Activated naive CD4-positive, alpha-beta T cell (primary cell): ENCODE measurements at places on chromosomes 5 and 9.
A peak's percentile ranks its signal among the peaks of the same experiment; 100 is the strongest.

DNA sequence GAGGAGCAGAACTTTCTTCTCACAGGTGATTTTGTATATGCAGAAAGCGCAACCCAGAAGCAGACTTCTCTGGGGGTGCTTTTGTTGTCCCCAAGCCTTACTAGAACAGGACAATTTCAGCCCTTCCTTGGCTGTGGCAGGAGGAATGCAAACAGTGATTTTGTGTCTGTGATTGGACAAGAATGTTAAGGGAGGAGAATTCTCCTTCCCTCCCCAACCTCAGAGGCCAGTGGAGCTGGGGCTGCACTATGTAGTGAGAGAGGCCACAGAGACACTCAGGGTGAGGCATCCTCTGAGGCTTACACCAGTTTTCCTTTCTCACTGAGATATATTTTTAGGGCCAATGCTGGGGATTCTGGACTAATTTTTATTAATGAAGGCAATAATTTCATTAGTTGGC, 58.8 kb downstream of the ZNF366 start:
- no peak for DNase-seq

- no peak for DNase-seq
Measured at GRCh38 chr9:124695280-124695890, 75.7 kb downstream of the NR6A1 start.

DNA sequence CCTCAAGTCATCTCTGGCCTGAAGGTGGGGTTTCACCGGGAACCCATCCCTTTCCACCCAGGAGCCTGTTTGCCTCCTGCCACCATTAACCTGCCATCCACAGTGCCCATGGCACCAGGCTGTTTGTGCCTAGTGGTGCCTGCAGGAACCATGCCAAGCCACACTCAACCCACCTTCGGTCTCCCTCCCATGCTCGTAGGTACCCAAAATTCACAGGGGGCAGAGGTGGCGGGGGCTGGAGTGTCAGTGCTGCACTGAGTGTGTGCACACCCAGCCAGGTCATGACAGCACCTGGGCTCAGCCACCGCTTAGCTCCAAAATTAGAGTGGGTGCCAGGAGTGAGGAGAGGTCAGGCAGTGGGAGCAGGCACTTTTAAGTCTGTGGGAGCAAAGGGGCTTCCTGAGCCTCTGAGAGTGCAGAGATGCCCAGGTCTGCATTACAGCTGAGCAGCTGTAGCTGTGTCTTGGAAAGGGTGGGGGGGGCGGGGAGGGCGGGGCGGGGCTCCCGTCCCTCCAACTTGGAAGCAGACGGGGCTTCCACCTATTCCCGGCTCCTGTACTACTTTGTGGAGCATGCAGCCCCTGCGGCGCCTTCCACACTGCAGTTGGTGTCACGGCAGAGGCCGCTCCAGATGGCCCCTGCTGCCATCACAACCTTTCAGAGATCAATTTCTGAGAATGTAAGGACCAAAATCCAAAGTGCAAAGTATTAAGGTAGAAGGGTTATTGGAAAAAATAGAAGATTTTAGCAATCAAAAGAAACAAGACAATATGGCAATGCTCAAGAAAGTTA, 2396.8 kb upstream of the C9orf72 start:
- no peak for DNase-seq

DNA sequence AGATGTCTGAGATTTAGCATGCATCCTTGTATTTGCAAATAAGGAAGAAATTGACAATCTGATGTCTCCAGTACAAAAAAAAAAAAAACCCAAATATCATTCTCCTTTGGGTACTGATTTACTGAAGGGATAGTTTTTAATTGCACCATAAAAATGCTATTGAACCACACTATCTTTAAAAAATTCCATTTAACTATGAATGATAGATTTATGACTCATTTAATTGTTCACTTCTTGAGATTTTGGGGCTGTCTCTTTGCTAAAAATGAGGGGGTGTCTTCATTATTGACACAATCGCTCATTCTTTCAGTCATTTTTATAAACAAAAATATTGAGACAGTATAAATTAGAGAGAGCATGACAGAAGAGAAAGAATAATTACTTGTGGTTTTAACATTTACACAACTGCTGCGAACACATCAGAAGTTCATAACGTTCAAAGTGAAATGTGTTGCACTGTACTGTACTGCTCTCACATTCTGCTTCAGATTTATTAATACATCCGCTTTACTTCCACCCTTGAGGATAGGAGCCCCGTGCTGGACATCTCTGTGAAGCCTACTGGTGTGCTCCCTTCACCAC, 142.3 kb downstream of the MEF2C start:
- DNase-seq: no peak

GRCh38 chr9:15837079-15837679, 284.3 kb downstream of the CCDC171 start:
- no peak for DNase-seq

DNA sequence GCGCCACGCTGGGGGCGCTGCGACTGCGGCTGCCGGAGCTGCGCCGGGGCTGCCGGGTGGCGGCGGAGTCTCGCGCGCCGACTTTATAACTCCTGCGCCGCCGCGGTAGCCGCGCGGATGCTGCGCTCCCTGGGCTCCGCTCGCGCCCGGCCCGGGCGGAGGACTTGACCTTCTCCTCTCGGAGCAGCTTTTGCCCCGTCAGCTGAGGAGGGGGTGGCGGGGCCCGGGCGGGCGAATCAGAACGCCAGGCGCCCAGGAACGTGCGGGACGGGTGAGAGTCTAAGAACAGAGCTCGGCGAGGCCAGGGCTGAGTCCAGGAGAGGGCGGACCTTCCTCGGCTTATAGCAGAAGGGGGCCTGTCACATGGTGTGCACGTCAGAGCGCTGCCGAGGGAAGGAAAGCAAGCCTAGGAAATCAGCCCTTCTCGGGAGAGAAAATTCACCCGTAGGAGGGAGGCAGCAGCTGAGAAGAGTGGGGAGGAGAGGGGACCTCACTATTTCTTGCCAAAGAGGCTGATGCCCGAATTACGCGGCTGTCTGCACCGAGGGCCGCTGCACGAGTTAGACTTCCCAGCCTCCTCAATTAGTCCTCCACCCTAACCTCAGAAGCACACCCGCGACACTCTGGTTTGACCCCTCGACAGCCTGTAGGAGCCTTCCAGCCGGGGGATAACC, at the start of gene FOXD1:
Gene FOXD1, minus strand, starts transcription at position 315 of the 674 bp plus-strand sequence. CDS start 415 bp downstream, outside the sequence.
- no peak for DNase-seq

DNA sequence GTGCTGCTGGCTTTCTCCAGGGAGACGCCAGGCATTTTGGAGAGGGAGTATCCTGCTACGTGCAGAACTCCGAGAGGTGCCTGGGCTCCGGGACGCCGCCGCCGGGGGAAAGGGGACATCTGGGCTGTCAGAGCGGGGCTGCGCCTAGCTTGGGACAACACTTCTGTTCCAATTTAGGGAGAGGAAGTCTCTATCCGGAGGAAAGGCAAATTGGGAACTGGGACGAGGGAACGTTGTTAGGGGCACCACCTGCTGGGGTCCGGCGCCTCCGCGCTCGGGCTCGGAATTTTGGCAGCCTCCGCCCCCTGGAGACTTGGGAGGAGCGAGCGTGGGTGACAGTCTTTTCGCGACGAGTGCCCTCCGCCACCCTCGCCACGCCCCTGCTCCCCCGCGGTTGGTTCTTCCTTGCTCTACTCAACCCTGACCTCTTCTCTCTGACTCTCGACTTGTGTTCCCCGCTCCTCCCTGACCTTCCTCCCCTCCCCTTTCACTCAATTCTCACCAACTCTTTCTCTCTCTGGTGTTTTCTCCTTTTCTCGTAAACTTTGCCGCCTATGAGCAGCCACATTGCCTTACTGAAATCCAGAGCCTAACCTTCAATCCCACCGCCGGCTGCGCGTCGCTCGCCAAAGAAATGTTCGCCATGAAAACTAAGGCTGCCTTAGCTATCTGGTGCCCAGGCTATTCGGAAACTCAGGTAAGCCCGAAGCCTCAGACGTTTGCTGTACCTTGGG, 1.6 kb downstream of the TSLP start:
- peak; percentile 26 for DNase-seq

GRCh38 chr5:59724482-59725391, 168.8 kb downstream of the PDE4D start:
- no peak for DNase-seq

GRCh38 chr9:110050925-110051355, 157.0 kb downstream of the C9orf152 start:
- DNase-seq: no peak

DNA sequence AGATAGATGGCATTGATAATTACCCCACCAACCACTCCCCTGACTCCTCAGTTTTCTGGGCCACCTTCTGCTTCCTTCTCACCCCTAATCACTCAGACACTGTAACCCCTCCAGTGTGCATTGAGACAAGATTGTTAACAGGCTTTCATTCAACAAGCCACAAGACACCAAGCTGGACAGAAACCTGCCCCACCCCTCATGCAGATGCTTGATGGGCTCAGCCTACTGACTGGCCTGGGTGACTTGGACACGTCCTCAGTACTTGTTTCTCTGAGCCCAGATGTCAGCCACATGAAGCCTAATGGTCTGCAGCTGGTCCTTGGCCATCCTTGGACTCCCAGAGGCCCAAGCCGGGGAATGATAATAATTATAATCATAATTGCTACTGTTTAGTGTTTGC, 71.4 kb upstream of the SMIM23 start:
- DNase-seq: no peak

DNA sequence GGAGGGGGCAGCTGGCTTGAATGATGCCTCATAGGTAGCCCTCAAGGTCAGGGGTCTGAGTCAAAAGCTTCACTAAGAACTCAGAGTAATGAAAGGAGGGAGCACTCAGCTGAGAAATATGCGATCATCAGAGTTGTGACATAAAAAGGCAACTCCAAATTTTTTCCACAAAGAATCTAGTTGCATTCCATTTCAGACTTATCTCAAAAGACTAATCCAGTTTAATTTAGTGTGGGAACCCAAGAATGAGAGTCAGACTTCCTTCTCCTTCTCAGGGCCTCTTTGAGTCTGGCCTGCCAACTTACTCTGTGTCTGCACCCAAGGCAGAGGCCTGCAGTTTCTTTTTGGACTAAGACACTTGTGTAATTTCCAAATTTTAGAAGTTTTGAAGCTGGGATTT, 34.7 kb downstream of the GABRP start:
- DNase-seq: no peak

DNA sequence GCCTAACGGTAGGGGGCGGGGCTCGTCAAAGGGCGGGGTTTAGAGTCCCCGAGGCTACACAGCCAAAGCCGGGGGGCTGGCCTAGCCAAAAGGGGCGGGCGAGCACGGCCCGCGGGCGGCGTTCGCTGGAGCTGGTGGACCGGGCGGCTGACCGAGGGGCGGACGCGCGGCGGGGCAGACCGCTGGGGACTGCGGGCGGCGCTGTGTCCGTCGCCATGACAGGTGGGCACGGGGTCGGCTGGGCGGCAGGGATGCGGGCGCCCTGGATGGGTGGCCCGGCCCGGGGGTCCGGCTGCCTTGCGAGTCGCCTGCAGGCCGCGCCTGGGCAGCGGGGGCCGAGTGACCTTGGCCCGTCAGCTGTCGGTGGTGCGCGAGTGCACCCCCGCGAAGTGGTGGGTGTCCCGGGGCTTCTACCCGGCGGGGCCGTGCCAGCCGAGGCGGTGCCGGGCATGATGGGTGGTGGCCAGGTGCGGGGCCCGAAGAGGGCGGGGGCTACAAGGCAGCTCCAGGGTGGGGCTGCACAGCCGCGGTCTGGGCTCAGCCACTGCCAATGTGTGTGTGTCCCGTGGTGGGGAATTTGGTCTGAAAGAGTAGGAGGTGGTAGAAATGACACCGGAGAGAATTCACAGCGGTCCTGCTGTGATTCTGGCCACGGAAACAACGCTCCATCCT, at the start of gene CARD19:
Gene CARD19, plus strand, starts transcription at position 87 of the 672 bp plus-strand sequence. Its CDS starts 129 bp downstream, at position 216.
- no peak for DNase-seq

GRCh38 chr9:92989561-92989960, 42.2 kb downstream of the FGD3 start:
- DNase-seq: no peak

GRCh38 chr5:34053571-34054399, 10.8 kb upstream of the C1QTNF3 start:
- DNase-seq: no peak

DNA sequence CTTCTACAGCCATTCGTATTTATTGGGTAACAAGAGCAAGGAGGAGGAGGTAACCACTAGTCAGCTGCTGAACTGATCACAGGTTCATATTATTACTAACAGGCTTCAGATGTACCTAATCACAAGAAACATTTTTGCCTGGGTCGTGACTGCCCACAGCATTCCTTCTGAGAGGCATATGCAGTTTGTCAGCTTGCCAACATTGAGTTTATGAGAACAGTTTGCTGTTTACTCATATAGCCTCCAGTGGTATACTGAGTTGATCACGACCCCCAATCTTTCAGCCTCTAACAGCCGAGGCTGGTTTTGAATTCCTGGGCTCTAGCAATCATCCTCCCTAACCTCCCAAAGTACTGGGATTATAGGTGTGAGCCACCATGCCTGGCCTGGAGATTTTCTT, 693.6 kb downstream of the TLE1 start:
- no peak for DNase-seq

GRCh38 chr9:93509084-93509483, 55.7 kb upstream of the FAM120AOS start:
- no peak for DNase-seq

GRCh38 chr9:752681-753200, 88.8 kb upstream of the DMRT1 start:
- DNase-seq: no peak

DNA sequence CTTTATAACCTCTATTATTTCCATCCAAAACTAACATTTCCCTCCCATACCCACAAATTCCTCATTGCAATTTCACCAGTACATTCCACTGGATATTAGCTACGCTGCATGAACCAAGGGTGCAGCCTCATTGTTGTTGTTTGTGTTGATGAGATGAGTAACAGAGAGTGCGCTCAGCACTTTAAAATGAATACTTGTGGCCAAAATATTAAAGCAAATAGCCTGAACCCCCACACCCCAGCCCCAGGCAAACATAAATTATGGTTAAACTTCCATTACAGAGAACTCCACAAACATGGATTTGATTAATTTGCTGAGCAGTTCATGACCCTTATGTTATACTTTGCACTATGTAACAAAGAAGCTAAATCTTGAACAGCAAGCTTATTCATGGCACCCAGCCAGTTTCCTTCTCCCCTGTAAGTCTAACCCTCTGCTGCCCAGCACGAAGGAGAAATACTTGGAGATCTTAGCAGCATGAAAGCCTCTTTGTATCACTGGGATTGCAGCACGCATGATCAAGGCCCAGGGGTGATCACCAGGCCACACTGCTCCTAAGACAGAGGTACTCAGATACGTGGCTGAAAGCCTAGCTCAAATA, 205.0 kb downstream of the DOCK8 start:
- no peak for DNase-seq

- no peak for DNase-seq
Measured at GRCh38 chr9:76333388-76333787, 60.8 kb downstream of the RFK start.
